ENCODE measurements at places on chromosomes 3 and 15. TPM values are rescaled to one million over a fixed set of nuclear protein-coding genes. Genes with fewer than 3 reads are reported as not detected.

The MRPL47 gene
- total RNA-seq: 41.0 TPM

The ASB14 gene
- total RNA-seq: 0.05 TPM

The ITGA11 gene
- 29.2 TPM for total RNA-seq

The CELSR3 gene
- 3.2 TPM for total RNA-seq

The NT5DC2 gene
- 50.3 TPM for total RNA-seq

The LDHAL6B gene
- not detected for total RNA-seq

The KCNMB3 gene
- 1.9 TPM for total RNA-seq

The MEX3B gene
- total RNA-seq: 14.0 TPM

The POLQ gene
- total RNA-seq: 0.16 TPM

The SNX33 gene
- 17.0 TPM for total RNA-seq

The CPLX3 gene
- not detected for total RNA-seq

The SCG5 gene
- 1.3 TPM for total RNA-seq

The FOXL2 gene
- 3.1 TPM for total RNA-seq

The PROK2 gene
- total RNA-seq: not detected

The RASGRF1 gene
- total RNA-seq: 29.1 TPM

The TMCO5A gene
- total RNA-seq: not detected

The ZDHHC19 gene
- not detected for total RNA-seq

The USP19 gene
- total RNA-seq: 66.1 TPM

The SPATA12 gene
- 0.19 TPM for total RNA-seq

The ACKR4 gene
- total RNA-seq: not detected

The ADGRG7 gene
- total RNA-seq: not detected

The PLIN1 gene
- total RNA-seq: 0.05 TPM

The CCDC50 gene
- 67.0 TPM for total RNA-seq

The GOLGA8R gene
- total RNA-seq: 1.4 TPM

The CYP19A1 gene
- total RNA-seq: 1.3 TPM

The DAPK2 gene
- total RNA-seq: 0.53 TPM

The CHCHD4 gene
- 21.4 TPM for total RNA-seq

The WNT7A gene
- not detected for total RNA-seq

The TTLL3 gene
- 12.2 TPM for total RNA-seq

The MYH15 gene
- total RNA-seq: 0.19 TPM

The FEZF2 gene
- not detected for total RNA-seq

The TBC1D2B gene
- 24.4 TPM for total RNA-seq

The MINAR1 gene
- total RNA-seq: 1.3 TPM

The DCP1A gene
- 12.2 TPM for total RNA-seq

The SLC22A13 gene
- 0.40 TPM for total RNA-seq

The P3H2 gene
- total RNA-seq: 24.2 TPM

The MAGEF1 gene
- total RNA-seq: 111 TPM

The VILL gene
- 7.9 TPM for total RNA-seq

The KBTBD13 gene
- total RNA-seq: 0.13 TPM

The CAMK2N2 gene
- total RNA-seq: not detected

The ISLR2 gene
- total RNA-seq: not detected

The CAPN7 gene
- total RNA-seq: 36.0 TPM

The LMAN1L gene
- total RNA-seq: not detected

Measured in myocyte (in vitro differentiated cells).